GM23248 (cell line): ENCODE measurements at places on chromosomes 4 and X. TPM values are rescaled to one million over a fixed set of nuclear protein-coding genes. Genes with fewer than 3 reads are reported as not detected.

The HMX1 gene
- not detected in 2 replicates for total RNA-seq

The ZCCHC12 gene
- total RNA-seq = not detected in 2 replicates

The ABHD18 gene
- total RNA-seq = 3.4 and 3.5 TPM in 2 replicates

The TLR3 gene
- total RNA-seq = 0.38 and 0.54 TPM in 2 replicates

The RAB9B gene
- 0.89 and 1.5 TPM in 2 replicates for total RNA-seq

The RTL5 gene
- total RNA-seq = 1.0 and 1.8 TPM in 2 replicates

The HSFX1 gene
- 0.25 and 0.65 TPM in 2 replicates for total RNA-seq

The CXCL8 gene
- 20.0 TPM in 2 replicates for total RNA-seq

The DDX53 gene
- total RNA-seq = not detected in 2 replicates

The SPP1 gene
- 2.7 and 3.1 TPM in 2 replicates for total RNA-seq

The REPS2 gene
- 0.11 TPM in 1 of 2 replicates, not detected in the other for total RNA-seq

The LCORL gene
- total RNA-seq = 6.2 and 16.8 TPM in 2 replicates

The F8A2 gene
- not detected in 2 replicates for total RNA-seq

The MEPE gene
- not detected in 2 replicates for total RNA-seq

The PSAPL1 gene
- not detected in 2 replicates for total RNA-seq

The SPACA5B gene
- total RNA-seq = not detected in 2 replicates

The CHIC2 gene
- total RNA-seq = 111 and 126 TPM in 2 replicates

The TMPRSS11F gene
- total RNA-seq = not detected in 2 replicates

The SORBS2 gene
- 0.32 and 5.8 TPM in 2 replicates for total RNA-seq

The CACNA1F gene
- not detected in 2 replicates for total RNA-seq

The TEX13D gene
- not detected in 2 replicates for total RNA-seq

The SLC6A14 gene
- total RNA-seq = not detected in 2 replicates

The TDO2 gene
- total RNA-seq = 0.25 TPM in 1 of 2 replicates, not detected in the other

The PNMA5 gene
- not detected in 2 replicates for total RNA-seq

The SERTM2 gene
- total RNA-seq = not detected in 2 replicates

The TLR8 gene
- not detected in 2 replicates for total RNA-seq

The P2RY4 gene
- not detected in 2 replicates for total RNA-seq

The ADGRL3 gene
- not detected in 2 replicates for total RNA-seq

The TBX22 gene
- not detected in 2 replicates for total RNA-seq

The CENPVL1 gene
- total RNA-seq = not detected in 2 replicates

The HTN3 gene
- not detected in 2 replicates for total RNA-seq

The KLKB1 gene
- total RNA-seq = not detected in 2 replicates

The ANOS1 gene
- not detected in 2 replicates for total RNA-seq

The S100P gene
- 0.38 TPM in 1 of 2 replicates, not detected in the other for total RNA-seq

The GAGE12J gene
- total RNA-seq = not detected in 2 replicates

The HAND2 gene
- total RNA-seq = 11.2 and 13.4 TPM in 2 replicates

The NPY2R gene
- not detected in 2 replicates for total RNA-seq

The ODAPH gene
- total RNA-seq = not detected in 2 replicates

The JCHAIN gene
- total RNA-seq = 2.3 and 3.0 TPM in 2 replicates

The GAGE1 gene
- total RNA-seq = not detected in 2 replicates

The FGF2 gene
- total RNA-seq = 293 and 306 TPM in 2 replicates

The NRK gene
- total RNA-seq = not detected in 2 replicates

The MAGEA12 gene
- 0.54 TPM in 1 of 2 replicates, not detected in the other for total RNA-seq

The MUC7 gene
- not detected in 2 replicates for total RNA-seq

The KLHL5 gene
- total RNA-seq = 43.3 and 49.4 TPM in 2 replicates

The PDK3 gene
- 7.0 and 8.7 TPM in 2 replicates for total RNA-seq

The PCDH10 gene
- 0.11 TPM in 1 of 2 replicates, not detected in the other for total RNA-seq

The TCP11X2 gene
- not detected in 2 replicates for total RNA-seq

The TMPRSS11B gene
- not detected in 2 replicates for total RNA-seq

The SATL1 gene
- not detected in 2 replicates for total RNA-seq

The KDR gene
- total RNA-seq = under 0.01 TPM in 1 of 2 replicates, not detected in the other

The SFRP2 gene
- total RNA-seq = 0.63 and 0.65 TPM in 2 replicates

The GPRASP2 gene
- 16.4 and 20.7 TPM in 2 replicates for total RNA-seq

The CXCL9 gene
- not detected in 2 replicates for total RNA-seq

The CYTL1 gene
- 1.5 TPM in 1 of 2 replicates, not detected in the other for total RNA-seq

The PWWP3B gene
- not detected in 2 replicates for total RNA-seq
